IMR-90 (cell line): ENCODE measurements at places on chromosomes 2 and 18.

DNA sequence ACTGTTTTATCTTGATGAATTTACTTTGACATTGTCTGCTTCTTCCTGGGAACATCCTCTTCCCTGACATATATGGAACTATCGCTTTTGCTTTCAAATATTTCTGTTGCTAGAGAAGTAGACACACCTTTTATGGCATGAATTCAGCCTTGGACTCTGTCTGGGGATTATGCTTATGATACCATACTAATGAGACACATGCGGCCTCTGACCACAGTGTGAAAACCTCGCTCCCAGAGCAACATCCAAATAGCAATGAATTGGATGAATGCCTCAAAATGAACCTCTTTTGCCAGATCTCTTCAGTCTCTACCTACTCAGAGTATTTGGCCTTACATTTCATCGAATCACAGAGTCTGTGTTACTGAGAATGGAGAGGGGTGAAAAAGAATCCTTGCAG, 70.9 kb downstream of the PIEZO2 start:
- DNase-seq: no peak

GRCh38 chr2:137231628-137232027, 466.3 kb downstream of the THSD7B start:
- no peak for DNase-seq

DNA sequence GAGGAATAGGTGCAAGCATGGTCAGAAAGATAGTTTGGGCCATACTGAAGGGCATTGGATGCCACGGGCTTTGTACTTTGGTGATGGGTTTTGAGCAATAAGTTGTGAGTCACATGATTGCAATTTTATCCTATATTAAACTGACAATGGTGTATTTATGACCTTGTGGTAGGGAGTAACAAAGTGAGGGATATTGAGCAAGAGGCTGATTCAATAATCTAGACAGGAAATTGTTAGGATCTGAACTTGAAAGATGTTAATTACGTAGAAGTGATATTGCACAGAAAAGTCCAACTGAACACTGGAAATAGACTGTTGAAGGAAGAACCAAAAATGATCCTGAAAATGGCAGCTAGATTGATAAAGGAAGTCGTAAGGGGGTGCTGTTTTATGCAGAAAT, 46.6 kb upstream of the TCF4 start:
- peak; percentile 84 for DNase-seq

GRCh38 chr2:135029481-135030134, 17.6 kb downstream of the MAP3K19 start:
- no peak for DNase-seq

DNA sequence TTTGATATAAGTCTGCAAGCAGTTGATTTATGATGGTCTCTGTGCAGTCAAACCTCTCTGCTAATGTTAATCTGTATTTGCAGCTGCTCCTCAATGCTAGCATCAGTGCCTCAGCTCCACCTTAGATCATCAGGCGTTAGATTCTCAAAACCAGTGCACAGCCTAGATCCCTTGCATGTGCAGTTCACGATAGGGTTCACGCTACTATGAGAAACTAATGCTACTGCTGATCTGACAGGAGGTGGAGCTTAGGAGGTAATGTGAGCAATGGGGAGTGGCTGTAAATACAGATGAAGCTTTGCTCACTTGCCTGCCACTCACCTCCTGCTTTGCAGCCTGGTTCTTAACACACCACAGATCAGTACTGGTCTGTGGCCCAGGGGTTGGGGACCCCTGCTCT, 18.4 kb downstream of the RBKS start:
- DNase-seq: no peak

- DNase-seq: no peak
Measured at GRCh38 chr2:113002677-113003076, 2.6 kb upstream of the IL36A start.

- no peak for DNase-seq
Measured at GRCh38 chr18:50629148-50629631, 69.3 kb downstream of the MAPK4 start.

DNA sequence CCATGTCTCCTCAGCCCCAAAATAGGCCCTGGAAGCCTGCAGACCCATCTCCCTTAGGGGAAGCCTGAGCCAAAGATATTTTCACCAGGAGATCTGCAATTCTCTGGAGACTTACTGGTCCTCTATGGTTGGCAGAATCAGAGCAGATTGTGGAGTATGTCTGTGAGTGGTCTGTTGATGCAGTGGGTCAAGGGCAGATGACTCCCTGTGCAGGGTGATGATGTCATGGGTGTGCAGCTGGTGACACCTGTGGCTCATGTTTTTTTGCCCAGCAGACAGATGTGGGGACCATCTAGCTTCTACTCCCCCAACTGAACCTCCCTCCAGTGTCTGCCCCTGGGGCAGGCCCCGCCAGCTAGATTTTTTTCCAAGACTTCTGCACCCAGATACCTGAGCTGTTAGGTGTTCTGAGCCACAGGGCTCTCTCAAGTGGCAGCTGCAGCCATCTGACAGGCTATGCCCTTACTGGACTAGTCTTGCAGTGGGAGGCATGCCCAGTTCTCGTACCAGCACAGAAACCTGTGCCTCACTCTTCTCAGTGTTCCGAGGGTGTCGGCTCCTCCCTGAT, 558.7 kb upstream of the LRRTM1 start:
- DNase-seq: no peak

GRCh38 chr18:50788284-50788683, 31.5 kb downstream of the MRO start:
- no peak for DNase-seq

- no peak for DNase-seq
Measured at GRCh38 chr2:169143998-169144397, 74.6 kb downstream of the DHRS9 start.
